CD4-positive, alpha-beta T cell treated with Interleukin-1 beta for 1 hour (primary cell): ENCODE measurements at places on chromosomes 7 and 10.

DNA sequence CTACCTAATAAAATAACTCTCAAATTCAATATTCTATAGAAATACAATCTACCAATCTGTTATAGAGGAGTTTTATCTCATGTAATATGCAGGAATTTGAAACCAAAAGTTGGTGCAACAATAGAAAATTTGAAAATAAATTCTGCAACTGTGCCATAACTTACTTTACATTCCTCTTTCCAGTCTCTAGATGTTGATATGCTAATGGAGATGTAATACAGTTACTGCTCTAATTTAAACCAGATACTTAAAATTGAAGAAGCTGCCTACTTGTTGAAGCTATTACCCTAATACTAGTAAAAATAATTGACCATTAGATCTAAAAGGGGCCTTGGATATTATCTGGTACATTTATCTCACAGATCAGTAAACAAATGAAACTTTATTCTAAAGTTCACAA lies 1.4 kb downstream of the ENKUR start:
- no peak for DNase-seq

GRCh38 chr7:30349170-30349569 lies 64.8 kb downstream of the ZNRF2 start:
- no peak for DNase-seq

- no peak for DNase-seq
Observed at GRCh38 chr7:127644484-127644883, 7.5 kb upstream of the SND1 start.

- no peak for DNase-seq
Observed at GRCh38 chr10:106863549-106863948, 301.0 kb downstream of the SORCS1 start.

DNA sequence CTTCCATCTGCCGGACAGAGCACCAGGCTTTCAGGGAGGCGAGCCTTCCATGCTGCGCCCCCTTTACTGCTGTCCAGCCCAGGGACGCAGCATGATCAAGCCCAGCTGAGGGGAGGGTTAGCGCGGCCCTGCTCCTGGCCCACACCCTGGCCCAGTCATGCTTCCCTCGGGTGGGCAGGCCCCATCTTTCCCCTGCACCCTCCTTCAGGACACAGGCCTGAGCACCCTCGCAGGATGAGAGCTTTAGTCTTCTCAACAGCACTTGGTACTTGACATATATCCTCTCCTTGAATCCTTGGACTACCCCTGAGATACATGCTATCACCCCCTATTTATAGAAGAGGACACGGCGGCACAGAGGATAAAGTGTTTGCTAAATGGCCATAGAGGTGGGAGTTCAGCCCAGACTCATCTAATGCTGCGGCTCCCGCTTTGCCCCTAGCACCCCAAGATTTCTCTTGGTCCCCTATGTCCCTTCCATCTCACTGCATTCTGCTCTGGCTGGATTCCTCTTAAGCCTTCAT lies 32.7 kb upstream of the FRAT2 start:
- no peak for DNase-seq
